IPS DF 19.7 (cell line): ENCODE measurements at places on chromosomes 16 and 17.

GRCh38 chr16:88333848-88334777, 48.6 kb upstream of the ZNF469 start:
- no peak for DNase-seq

DNA sequence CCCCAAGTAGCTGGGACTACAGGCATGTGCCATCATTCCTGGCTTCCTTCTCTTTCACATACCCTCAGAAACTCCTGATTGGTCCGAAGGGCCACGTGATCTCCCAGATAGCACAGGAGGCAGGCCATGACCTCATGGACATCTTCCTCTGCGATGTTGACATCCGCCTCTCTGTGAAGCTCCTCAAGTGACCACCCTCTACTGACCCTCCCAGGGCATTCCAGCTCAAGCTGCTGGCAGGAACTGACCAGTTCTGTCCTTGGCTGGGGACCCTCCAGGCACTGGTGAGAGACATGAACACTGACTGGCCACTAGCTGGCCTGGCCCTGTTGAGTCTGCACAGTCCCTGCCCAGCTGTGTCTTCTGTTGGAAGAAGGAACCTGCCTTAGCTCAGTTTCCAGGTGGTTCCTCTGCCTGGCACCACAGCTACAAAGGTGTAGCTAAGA, 5.6 kb downstream of the ERAL1 start:
- DNase-seq: no peak

GRCh38 chr16:12260647-12261262, 284.2 kb downstream of the SNX29 start:
- peak; percentile 80 for DNase-seq

DNA sequence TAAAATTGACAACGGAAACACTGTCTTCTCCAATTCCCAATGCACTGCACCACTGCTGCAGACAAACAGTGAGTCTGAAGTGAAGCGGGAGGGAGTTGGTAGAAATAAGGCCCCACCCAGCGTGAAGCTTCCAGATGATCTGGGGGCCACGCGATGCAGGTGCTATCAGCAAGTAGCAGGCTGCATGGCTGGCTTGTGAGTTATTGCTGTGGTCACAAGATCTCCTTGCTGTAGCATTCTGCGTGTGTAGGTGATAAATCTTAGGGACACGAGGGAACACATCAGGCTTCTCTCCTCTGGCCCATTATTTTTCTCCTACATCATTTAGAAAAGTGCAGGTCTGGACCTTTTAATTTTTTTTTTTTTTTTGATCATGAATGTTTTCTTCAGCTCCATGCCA, 407.6 kb downstream of the TMEM114 start:
- DNase-seq: no peak

- no peak for DNase-seq
Observed at GRCh38 chr16:50445621-50446555, 77.1 kb upstream of the BRD7 start.

DNA sequence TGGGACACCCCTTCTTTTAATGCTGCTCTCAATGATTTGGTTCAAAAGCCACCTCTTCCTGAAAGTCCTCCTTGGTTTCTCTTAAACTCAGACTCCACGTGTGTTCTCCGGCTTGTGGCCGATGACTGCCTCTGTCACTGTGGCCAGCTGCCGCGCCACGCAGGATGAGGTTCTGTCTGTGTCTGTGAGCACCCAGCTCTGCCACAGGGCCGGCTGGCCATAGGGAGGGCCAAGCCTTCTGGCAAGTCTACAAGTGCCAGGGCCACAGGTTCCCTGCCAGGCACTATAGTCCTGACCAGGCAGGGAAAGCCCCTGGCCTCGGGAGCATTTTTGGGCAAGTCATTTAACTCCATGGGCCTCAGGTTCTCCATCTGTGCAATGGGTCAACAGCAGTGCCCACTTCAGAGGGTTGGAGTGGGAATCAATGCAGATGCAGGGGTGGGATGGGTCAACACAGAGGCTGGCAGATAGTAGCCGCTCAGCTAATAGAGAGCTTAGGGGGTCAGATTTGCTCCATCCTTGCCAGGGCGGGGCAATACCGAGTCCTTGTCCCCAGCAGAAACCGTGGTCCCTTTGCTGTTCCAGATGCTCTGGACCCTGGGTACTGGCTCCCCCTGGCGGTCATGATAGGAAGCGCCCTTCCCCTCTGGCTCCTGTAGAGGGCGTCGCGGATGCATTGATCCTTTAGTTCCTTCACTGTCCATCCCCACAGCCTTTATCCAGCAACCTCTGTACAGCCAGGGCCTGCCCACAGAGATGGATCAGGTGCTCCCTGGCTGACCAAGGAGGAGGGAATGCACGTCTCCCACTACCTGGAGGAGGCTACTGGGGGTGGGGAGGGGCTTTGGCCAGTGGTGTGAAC, 19.3 kb upstream of the ADGRG3 start:
- DNase-seq: peak; percentile 47

GRCh38 chr16:72940886-72941285, 107.0 kb downstream of the ZFHX3 start:
- no peak for DNase-seq

DNA sequence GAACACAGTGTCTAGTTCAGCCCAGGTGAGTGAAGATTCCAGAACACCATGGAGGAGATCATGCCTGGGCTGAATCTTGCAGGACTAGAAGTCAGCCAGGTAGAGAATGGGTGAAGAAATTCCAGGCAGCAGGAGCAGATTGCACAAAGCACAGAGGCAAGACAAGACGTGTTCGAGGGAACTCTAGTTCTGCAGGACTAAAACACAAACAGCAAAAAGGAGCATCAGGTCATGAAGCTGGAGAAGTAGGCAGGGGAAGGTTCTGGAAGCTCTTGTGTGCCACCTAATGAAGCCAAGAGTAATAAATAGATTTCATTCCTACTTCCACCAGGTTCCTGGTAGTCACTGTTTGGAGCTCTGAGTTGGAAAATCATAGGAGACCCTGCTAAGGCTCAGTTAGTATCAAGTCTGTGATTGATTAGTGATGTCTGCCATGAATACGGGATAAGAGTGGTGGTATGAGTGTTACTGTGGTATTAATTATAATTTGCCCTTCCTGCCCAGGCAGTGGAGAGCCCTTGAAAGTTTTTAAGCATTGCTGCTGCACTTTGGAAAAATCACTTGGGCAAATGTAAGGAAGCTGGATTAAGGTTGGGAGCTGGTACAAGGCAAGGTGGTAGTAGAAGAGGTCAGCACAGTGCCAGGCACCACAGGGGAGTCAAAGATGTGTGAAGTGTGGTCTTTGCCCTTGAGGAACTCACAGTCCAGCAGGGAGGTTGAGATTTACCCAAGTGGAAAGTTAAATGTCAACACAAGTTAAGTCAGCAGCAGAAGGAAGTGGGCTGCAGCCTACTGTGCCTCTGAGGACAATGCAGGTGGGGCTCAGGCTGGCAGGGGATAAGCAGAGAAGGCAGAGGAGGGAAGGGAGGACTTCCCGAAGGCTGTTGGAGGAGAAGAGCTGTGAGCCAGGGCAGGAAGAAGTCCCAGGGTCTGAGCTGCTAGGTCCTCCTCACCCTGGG, 13.5 kb upstream of the FOXN1 start:
- no peak for DNase-seq

GRCh38 chr17:51650772-51651171, 390.4 kb downstream of the UTP18 start:
- no peak for DNase-seq

DNA sequence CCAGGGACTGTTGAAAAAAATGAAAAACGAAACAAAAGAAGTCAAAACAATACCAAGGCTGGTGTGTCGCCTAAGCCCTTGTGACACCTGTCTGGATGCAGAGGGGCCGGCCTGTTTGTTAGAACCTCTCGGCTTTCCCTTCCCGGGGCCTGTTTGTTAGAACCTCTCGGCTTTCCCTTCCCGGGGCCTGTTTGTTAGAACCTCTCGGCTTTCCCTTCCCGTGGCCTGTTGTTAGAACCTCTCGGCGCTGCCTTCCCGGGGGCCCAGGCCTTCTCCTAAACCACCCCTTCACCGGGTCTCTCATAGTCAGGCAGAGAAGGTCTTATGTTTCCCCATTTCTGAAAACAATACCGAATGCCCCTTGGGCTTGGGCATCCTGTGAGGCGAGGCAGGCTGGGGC, 180.0 kb downstream of the BANP start:
- DNase-seq: no peak
